CD4-positive, alpha-beta T cell treated with Interleukin-6 at 100 ng/mL for 8 hours (primary cell): ENCODE measurements at places on chromosomes 6 and 20.

DNA sequence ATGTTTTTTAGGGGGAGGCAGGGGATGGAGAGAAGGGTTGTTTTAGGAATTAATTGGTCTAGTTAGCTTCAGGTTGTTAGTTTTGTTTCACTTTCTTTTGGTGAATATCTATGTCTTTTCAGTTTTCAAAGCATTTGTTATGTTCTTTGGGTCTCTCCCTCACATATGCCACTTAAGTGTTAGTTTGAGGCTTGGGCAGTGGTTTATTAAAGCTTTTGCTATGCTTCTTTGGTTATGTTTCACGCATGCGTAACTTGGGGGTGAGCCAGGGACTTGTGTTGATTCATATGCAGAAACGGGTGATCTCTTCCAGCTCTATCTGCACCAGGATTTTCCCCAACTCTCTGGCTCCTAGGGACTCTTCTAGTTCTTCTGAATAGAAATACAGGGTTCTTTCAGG is 11.4 kb upstream of the MMS22L start:
- DNase-seq: no peak

GRCh38 chr6:89258912-89259311 is 41.8 kb upstream of the GABRR1 start:
- no peak for DNase-seq

DNA sequence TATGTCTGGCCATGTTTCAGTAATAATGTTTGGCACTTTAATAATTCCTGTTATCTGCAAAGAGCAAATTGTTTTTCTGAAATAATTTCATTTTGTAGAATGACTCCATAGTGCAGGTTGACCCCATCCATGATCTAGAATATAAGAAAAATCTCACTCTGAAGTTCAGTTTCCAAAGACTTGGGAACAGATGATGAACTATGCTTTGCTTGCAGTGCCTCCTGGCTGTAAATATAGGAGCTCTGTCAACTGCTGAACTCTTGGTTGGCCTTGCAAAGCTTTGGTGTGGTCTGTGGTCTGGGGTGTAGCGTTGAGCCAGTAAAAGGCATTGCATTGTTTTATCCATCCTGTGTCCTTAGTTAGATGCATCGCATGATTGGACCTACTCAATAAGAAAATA is 104.0 kb downstream of the PLCB4 start:
- no peak for DNase-seq

DNA sequence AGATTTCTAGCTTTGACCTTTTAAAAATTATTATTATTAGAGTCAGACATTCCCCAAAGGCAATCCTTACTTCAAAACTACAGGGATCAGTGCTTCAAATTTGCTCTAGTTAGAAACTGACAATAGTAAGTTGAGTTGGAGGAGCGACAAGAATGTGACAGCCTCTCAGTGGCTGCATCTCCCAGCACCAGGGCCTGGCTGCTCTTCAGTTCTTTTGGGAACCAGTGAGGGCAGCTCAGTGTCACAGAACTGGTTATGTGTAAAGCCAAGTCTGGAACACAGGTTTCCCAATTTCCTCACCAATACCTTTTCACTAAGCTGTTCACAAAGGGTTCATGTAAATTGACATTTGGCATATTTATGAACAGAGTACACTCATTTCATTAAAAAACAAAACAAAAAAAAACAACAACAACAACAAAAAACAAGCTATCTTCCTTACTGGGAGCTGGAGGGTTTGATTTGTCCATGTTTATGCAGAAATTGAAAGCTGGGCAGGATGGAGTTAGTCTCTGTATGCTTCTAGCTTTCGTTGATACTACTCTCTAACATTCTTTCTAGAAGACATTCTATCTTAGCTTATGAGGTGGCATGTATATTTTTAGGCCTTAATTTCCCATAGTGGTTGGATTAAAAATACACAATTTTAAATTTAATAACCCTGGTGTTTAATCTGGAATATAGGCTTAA is 95.0 kb downstream of the SAMD5 start:
- DNase-seq: no peak

DNA sequence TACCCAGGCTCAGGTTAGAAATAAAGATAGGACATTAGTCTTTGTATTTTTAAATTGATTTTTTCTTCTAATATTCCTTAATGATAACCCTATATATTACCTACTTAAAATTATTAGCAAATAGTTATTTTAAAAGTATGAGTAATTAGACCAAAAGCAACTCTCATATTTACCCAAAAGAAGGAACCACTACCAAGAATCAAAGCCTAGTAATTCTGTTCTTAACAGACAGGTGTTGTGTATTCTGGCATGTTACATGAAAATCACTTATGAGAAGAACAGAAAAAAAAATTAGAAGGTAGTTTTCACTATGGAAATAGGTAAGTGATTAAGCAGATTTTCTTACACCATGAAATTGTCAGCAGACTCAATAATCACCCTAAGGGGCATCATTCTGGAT is 105.1 kb downstream of the ATG5 start:
- no peak for DNase-seq

- no peak for DNase-seq
Measured at GRCh38 chr20:20437314-20437713, 69.4 kb downstream of the INSM1 start.

DNA sequence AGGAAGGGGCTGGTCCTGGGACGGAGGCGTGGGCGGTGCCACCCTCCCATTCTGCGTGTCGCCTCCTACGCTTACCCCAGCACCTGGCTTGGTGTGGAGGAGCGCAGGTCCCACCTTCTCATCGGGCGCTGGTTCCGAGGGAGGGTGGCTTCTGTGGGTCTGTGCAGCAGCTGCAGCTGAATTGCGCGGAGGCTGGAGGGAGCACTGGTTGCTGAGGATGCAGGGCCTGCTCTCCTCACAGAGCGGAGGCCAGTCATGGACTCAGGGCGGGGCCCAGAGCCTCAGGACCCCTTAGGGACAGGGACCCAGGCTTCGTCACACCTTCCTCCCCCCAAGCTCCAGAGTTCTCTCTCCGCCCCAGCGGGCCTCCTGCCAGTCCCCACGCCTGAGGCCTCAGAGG is 127.8 kb upstream of the MAP3K4 start:
- DNase-seq: no peak

GRCh38 chr6:157061770-157062594 is 261.3 kb downstream of the TMEM242 start:
- no peak for DNase-seq
